Daoy (cell line): ENCODE measurements at places on chromosomes 11 and 22. TPM values are rescaled to one million over a fixed set of nuclear protein-coding genes. Genes with fewer than 3 reads are reported as not detected.

The HEPACAM gene
- total RNA-seq, result not detected in 2 replicates

- DNase-seq, result no peak
Observed at GRCh38 chr11:128688031-128688713, 5.7 kb upstream of the FLI1 start.

- peak; percentile 30 for DNase-seq
Observed at GRCh38 chr11:131025020-131025419, 108.7 kb upstream of the SNX19 start.

DNA sequence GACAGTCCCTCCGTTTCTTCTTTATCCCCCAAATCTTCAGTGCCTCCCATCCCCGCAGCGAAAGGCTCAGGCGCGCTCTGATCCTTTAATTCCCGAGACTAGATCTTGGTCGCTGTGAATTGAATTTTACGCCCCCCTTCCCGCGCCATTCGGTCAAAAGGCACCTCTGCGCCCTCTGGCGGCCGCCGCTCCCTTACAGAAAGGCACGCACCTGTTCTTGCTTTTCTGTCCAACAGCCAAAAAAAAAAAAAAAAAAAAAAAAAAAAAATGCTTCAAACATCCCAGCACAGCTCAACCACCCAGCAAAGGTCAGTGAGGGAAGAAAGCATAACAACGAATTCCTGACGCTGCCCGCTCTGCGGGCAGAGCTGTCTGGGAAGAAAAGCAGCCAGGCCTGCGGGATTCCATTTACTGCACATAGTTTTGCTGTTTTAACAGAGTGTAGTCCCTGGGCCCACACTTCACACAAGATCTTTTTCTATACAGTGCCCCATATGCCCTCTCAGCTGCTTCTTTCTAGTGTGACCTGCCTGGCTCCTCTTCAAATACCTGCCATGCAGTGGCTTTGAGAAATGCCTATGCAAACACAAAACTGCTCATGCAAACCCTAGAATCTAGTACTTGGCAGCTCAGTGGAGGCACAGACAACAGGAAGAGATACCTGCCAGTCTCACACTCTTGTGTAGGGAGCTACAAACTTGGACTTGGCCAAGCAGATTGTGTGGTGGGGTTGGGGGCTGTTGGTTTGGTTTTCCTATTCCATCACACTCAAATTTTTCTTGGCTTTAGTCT lies 1.3 kb upstream of the ESAM start:
- peak; percentile 86 for DNase-seq

GRCh38 chr11:95232666-95233065 lies 1.7 kb upstream of the SESN3 start:
- DNase-seq, result no peak
